ENCODE measurements at places on chromosomes 1 and 21.
A peak's percentile ranks its signal among the peaks of the same experiment; 100 is the strongest.

GRCh38 chr1:48743480-48743879 lies 33.2 kb downstream of the BEND5 start:
- no peak for DNase-seq

DNA sequence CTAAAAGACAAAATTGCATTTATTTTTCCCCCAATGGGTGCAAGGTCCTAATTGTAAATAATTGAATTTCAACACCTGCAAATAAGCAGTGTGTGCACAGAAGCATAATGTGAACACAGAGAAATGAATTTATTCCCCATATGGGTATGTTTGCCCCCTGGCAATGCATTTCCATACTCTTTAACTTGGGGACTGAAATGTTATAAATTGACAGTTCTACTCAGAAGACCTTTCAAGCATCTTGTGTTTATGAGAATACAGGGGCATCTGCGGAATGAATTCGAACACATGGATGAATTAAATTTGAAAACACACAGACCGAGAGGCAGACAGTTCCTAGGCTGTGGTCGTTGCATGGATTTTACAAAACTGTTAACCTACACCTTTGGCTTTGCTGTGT lies 3.5 kb downstream of the PBX1 start:
- no peak for DNase-seq

GRCh38 chr1:154847891-154848290 lies 22.2 kb downstream of the KCNN3 start:
- DNase-seq = no peak

DNA sequence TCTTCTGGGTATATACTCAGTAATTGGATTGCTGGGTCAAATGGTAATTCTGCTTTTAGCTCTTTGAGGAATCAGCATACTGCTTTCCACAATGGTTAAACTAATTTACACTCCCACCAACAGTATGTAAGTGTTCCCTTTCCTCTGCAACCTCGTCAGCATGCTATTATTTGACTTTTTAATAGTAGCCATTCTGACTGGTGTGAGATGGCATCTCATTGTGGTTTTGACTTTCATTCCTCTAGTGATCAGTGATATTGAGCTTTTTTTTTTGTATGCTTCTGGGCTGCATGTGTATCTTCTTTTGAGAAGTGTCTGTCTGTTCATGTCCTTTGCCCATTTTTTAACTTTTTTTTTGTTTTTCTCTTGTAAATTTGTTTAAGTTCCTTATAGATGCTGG lies 279.4 kb downstream of the PTGER3 start:
- no peak for DNase-seq

DNA sequence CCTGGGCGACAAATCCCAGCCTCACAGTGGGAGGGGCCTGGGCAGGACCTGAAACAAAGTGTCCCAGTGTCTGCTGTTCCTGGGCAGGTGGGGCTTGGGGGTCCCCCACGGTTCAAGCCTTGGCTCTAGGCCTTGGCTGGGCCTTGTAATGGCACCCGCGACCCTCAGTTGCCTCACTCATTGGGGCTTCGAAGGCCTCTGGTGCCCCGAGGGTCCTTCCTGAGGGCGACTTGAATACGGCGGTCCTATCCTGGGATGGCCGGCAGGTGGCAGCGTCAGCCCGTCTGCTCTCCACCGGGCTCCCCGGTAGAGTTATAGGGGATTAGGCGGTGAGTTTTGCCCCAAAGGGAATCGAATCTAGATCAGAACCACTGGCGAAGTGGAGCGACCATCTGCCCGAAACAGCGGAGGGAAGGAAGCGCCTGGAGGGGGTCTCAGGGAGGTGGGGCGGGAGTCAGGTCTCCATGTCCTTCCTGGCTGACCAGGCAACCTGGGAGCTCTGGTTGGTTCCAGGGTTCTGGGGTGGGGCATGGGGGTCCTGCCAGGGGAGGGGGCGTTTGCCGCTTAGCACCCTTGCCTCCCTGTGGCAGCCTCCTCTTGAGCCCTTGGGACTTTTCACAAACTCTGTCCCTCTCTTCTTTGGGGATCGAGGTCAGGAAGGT lies 2.1 kb upstream of the PEX10 start:
- peak; percentile 65 for DNase-seq

DNA sequence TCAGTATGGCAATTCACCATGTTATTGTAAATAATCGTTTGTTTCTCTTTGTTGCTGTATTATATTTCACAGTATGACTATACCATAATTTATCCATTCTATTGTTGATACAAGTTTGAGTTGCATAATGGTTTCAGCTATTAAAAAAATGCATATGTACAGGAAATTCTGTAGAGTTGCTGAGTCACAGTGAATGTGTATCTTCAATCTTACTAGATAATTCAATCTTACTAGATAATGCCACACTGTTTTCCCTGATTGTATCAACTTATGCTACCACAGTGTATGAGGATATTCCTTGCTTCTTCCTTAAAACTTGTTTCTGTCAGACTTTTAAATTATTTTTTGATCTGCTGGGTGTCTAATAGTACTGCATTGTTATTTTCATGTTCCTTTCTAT lies 3.5 kb upstream of the COA6 start:
- no peak for DNase-seq

DNA sequence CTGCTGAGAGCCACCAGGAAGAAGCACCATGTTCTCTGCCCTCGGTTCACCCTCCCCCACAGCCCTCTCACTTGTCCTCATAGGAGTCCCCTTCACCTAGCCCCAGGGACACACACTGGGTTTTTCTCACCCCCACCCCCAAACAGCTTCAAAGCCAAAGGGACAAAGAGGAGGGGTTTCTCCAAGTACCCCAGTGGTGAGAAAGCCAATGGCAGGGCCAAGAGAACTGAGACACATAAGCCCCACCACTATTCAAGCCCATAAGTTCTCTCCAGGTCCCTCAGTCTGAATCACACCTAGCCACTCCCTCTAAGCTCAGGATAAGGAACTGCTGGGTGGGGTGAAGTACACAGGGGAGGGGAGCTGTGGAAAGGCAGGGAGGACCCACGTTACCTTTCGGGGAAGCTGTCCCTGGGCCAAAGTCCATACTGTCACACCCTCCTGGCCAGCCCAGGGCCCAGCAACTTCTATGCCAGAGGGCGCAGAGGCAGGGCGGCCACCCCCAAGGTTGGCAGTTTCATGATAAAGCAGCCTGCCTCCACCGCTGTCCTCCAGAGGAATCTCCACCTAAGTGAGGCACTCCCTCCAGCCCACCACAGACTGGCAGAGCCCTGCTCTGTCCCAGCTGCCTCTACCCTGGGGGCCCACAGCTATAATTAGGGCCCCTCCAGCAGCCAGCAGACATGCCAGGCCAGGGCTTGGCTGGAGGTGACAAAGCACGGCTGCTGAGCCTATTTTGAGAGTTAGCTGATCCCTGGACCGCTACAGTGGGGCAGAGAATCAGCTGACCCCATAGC lies 39.0 kb upstream of the PPP1R15B start:
- no peak for DNase-seq

DNA sequence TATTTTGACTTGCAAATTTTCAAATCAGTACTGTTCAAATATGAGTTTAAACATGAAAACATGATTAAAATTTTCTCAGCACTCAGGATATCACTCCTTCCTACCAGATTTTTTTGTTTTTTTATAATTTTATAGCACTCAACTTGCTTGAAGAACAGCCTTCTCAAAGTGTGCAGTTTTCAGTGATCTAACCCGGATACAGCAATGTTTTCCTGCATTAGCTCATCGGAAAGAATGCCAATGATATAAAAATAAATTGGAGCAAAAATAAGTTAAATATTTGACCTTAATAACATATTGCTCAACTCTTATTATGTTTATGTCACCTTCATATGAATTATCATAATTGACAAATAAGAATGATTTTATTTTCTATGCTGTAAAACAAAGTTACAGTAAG lies 766.8 kb downstream of the USP25 start:
- no peak for DNase-seq

DNA sequence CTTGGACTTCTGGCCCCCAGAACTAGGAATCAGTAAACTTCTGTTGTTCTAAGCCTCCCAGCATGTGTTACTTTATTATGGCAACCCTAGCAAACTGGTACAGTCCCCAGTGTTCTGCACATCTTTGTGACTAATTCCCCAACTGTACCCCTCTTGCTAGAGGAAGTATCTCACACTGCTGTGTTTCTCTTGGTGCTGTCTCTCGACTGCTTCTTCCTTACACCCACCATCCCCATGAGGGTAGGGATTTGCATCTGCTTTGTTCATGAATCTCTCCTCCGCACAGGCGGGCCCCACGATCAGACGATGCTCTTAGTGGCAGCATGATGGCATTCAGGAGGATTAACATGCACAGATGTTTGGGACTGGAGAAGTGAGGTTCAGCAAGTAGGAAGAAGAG lies 46.7 kb downstream of the CLIC6 start:
- no peak for DNase-seq

DNA sequence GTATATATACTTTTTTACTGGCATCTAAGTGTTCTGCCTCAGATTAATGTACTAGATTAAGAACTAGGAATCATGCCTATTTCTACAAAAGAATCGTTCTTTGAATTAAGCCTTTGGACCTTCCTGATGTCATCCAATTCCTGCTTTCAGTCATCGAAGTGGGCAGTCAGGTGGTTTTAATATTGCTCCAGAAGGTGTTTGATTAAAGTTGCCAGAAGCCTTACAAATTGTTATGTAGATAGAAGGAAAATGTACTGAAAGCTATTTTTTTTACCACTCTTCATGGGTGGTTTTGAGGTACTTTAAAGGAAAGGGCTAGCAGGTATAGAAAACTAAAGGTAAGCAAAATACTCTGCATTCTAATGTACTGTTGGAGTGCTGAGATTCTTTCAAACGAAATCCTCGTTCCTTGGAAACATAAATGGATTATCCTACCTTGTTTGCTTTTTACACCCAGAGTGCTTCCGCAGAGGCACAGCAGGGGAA lies 716 bp downstream of the CTBS start:
- DNase-seq = no peak

All from hippocampal formation (tissue), 2 donors.